ENCODE measurements at places on chromosomes 2 and 18.

DNA sequence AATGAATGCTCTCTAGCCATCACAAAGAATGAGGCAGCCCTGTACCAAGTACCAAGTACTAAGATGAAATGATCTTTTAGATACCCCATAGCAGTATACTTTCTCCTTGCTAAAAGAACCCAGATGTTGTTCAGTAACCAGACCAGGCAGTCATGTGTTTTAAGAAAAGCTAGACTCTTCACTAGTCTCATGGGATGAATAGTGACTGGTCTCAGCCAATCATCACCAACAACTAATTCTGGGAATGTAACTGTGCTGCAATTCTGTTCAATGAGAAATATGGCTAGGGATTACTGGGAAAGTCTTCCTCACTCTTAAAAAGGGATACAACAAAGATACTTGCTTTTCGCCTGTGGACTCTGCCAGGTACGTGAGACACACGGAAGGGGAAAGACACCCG, 29.5 kb downstream of the MBOAT2 start:
- DNase-seq, result no peak

GRCh38 chr2:163182764-163183354, 344.3 kb upstream of the KCNH7 start:
- DNase-seq, result no peak

DNA sequence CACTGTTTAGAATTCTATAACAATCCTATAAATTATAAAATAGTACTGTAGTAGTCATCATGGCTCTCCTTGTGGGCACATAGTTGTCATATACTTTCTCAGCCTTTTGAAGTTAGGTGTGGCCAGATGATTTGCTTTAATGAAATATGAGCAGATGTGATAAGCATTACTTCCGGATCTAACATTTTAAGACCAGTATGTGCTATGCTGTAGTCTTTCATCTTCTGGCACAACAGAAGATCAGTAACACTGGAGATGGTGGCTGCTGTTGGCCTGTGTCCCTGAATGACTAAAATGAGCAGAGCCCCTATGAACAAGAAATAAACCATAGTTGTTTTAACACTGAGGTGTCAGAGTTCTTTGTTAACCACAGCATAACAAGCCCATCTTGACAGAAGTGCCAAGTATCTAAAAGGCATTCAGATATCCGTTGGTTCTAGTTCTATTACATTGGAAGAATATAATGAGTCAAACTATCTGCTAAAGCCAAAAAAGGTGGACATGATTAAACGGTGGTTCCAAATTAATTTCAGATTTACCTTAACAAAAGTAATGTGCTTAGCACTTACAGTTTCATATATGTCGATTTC, 6.3 kb downstream of the MEX3C start:
- no peak for DNase-seq

DNA sequence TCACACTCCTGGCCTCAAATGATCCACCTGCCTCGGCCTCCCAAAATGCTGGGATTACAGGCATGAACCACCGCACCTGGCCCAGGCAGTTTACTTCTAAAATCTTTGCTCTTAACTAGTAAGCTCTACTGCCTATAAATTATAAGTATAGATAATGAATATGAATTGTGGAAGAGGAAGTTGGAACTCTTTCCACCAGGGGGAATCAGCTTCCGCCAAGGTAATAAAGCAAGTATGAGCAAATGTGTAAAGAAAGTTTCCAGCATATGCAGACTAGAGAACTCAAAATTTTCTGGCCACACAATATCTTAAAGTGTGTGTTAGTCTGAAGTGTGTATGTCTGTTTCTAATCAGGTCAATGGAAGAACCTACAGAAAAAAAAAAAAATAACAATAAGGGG, 68.1 kb downstream of the RMDN2 start:
- DNase-seq, result no peak

GRCh38 chr2:205660521-205661124, 21.7 kb upstream of the NRP2 start:
- no peak for DNase-seq

GRCh38 chr2:39625927-39626270, 39.8 kb upstream of the TMEM178A start:
- DNase-seq, result no peak

DNA sequence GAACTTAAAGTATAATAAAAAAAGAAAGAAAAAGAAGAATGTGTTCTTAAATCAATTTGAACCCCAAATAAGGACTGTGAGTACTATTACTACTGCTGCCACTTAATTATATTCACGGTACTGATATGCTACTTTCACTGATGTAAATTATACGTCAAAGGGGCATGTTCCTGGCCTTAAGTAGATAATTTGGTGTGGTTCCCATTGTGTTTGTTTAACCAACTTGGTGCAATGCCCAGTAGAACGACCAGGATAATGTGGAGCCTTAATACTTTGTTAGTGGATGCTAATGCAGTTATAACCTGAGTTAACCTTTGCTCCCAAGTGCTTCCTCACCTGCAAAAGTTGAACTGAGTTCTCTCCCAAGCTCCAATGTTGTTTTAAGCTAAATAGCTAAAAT, 142.0 kb downstream of the NR4A2 start:
- no peak for DNase-seq

DNA sequence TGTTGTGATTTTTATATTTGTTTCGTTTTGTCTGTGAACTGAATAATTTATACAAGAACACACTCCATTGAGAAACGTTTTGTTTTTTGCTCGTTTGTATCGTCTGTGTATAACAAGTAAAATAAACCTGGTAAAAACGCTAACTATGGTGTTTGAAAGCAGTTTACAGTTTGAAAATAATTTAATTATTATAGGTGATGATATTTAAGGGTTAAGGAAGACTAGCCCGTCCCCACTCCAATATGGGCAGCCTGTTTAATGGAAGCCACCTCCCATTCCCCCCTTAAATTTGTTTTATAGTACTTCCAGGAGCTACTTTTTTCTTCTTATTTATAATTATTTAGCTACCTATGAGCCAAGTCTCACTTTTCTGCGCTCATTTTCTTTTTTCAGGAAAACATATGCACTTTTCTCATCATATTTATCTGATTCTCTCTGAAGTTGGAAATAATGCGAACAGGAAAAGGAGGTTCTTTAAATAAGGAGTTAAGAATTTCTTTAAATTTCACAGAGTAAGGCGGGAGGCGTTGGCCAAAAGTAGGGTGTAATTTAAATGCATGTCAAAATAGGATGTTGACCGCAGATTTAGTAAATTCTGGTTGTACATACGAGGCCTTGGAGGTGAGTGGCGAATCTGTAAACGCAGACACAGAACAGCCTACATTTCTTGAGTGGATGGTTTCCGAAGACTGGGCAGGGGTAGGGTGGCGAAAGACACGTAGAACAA, 9.8 kb downstream of the TBR1 start:
- no peak for DNase-seq

GRCh38 chr18:3014503-3015203, 1.7 kb upstream of the LPIN2 start:
- DNase-seq, result no peak

DNA sequence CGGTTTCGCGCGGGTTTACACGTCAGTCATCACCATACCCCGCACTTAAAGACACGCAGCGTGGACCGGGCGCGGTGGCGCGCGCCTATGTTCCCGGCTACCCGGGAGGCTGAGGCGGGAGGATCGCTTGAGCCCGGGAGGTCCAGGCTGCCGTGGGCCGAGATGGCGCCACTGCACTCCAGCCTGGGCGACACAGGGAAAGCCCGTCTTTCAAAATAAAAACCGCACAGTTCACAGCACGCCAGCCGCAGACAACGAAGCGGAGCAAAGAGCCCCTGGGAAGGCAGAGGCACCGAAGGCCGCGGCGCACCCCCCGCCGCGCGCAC, 328 bp downstream of the DTYMK start:
- no peak for DNase-seq

GRCh38 chr2:188819792-188820191, 154.4 kb upstream of the COL3A1 start:
- DNase-seq, result no peak

DNA sequence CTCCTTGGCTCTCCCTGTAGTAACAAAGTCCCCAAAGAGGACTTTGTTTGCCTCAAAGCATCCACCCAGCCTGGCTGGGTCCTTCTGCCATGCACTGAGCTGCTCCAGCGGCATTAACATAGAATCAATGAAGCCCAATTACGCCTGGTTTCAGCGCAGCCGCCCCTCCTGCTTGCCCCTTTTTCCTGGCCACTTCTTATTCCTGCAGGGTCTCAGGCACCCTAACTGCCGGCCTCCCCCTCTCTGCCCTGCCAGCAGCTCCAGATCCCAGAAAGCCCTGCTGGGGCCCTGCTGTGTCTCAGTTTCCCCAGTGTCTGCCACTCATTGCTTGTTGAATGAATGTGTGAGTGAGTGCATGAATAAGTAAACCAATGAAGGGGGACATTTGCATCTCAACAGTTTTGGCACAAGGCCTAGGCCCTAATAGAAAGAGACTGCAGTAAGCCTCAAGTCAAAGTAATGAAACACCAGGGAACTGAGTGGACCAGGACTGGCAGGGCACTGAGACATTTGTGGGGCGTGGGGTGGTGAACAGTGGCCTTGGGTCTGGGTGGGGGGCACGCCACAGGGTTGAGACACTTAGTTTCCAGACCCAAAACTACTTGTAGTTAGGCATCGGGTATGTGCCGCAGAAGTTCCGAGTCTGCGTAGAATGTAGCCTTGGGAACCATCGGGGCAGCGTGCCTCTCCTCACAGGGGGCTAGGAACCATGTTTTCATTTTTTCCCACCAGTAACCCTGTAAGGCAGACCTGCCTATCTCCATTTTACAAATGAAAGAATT, 60.6 kb downstream of the SMAD7 start:
- no peak for DNase-seq

- DNase-seq, result no peak
These were observed 291.2 kb upstream of the SESTD1 start for GRCh38 chr2:179555691-179556283.

GRCh38 chr2:159562248-159562647, 54.1 kb downstream of the BAZ2B start:
- no peak for DNase-seq

DNA sequence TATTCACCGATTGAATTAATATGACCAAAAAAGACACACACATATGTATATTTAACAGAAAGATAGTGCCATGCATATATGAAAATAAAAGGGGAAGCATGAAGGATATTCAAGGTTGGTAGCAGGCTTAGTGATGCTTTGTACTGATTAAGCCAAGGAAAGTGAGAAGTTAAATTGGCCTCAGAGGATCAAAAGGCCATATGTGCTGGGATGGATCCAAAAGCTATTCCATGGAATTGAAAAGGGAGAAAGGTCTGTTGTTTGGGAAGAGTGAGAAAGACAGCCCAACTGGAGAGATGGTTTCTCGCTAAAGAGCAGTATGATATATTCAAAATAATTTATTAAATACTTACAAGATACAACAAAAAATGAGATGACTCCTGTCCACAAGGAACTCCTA, 65.9 kb downstream of the INSIG2 start:
- no peak for DNase-seq

DNA sequence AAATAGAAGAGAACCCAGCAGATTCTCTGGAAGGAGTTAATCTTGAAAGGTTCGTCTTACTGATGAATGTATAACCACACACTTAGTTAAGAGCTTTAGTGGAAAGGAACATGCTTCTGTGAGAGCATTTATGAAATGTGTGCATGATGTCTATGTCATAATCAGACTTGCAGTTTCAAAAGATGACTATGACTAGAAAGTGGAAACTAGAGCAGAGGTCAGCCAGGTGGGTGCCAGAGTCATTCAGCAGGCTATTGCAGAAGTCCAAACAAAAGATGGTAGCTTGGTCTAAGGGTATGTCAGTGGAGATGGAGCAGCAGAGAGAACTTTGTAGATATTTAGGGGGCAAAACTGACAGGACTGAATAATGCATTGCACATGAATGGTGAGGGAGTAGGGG, 825.8 kb downstream of the DCC start:
- DNase-seq, result no peak

DNA sequence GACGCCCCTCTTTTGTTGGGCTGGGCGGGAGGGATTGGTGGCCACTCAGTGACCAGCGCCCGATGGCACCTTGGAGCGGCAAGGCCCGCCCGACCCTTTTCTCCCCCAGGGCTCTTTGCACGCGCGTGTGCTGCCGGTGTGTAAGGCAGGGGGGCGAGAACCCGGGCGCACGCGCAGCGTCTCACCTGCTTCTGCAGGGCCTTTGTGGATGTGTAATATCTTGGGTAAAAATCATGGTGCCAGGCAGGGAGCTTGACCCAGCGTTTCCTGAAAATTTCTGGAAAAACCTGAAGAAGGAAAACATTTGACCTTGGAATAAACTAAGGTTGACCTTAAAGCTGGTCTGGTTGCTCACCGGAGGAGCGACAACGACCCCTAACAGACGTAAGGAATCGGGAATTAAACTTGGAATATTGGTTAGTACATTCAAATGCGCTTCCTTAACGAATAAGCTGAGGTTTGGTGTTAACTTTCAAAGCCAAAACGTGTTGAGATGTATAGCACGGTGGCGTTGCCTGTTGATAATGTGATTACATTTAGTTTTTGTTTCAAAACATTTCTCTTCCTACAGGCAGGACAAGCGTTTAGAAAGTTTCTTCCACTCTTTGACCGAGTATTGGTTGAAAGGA, 438 bp downstream of the HSPE1 start:
- no peak for DNase-seq

- DNase-seq, result no peak
These were observed 601.0 kb downstream of the SLC4A3 start for GRCh38 chr2:220228310-220229006.

- DNase-seq, result no peak
These were observed 65.7 kb upstream of the DARS1 start for GRCh38 chr2:136051001-136051724.

DNA sequence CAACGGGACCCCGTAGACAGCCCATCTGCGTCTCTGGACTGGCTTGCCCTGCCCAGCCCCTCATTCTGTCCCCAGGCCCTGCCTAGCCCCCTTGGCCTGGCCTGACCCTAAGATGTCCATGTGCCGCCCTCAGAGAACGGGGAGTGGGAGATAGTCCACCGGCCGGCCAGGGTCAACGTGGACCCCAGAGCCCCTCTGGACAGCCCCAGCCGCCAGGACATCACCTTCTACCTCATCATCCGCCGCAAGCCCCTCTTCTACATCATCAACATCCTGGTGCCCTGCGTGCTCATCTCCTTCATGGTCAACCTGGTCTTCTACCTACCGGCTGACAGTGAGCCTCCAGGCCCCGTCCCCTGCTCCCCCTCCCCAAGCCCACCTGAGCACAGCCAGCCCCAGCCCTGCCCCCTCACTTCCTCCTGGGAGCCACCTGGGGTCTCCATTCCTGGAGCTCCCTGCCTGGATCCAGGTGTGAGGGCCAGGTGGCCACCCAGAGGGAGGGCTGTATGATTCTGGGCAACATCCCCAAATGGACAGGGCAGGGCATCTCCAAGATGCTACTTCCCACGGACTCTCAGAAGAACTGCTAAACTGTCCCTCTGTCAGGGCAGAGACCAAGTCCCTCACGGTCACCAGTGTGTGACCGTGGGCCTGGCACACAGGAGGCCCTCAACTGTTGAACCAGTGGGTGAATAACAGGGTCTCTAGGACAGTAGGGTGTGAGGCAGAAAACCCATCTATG, 4.0 kb downstream of the CHRND start:
- DNase-seq, result no peak

Data from T-helper 1 cell (primary cell).